ENCODE measurements at places on chromosomes 3 and 15. TPM values are rescaled to one million over a fixed set of nuclear protein-coding genes. Genes with fewer than 3 reads are reported as not detected.

DNA sequence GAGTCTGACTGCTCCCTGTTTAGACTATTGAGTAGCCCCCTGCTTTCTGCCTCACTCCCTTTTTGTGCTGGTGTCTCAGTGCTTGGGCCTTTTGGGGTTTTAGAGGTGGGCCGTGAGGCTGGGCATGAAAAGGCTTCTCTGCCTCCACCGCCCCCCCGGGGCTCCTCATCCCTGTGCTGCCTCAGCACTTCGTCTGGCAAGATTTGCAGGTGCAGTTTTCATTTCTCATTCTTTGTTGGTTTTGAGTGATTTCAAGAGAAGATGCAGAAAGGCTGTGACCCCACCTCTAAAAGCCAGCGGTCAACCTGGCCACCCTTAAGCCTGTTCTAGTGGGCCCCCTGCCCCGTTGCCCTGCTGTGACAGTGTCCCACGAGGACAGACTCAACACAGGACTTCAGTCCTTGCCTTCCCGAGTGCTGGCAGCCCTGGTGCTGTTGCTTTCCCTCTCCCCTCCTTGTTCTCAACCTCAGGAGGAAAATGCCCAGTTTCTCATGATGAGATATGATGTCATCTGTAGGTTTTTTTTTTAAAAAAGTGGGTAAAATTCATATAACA, 38.0 kb downstream of the APBA2 start:
- H3K4me3 ChIP-seq: no peak overlapping the region
- H3K4me1 ChIP-seq: no peaks in the 10 kb centered on the region
- no peaks in the 10 kb centered on the region for H3K36me3 ChIP-seq
- DNase-seq: no peak

DNA sequence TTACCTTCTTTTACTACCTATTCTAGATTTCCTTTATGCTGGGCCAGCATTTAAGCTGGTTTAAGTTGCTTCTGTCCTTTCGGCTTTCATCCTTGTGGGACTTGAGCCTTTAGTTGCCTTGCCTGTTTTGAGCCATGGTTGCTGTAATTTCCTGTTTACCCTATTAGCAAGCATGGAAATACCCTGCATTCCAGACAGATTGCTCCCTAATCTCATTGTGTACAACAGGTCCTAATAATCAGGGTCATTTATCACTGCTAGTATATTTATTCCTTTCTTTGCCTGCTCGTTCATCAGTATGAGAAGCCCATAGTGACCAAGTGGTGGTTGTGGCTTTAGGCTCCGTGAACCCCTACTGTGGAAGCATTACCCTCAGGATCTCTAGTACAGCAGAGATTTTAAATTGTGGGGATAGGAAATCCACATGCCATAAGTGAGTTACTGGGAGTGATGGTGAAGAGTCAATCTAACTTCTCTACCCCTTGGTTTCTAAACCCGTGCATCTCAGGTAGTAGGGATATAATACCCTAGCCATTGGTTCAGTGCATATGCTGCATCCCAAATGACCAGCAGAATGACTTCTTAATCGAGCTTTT, 31.9 kb downstream of the NCK1 start:
- no peak for DNase-seq
- peaks cover 34% of the 10 kb centered on the region for H3K4me1 ChIP-seq
- no peak overlapping the region for H3K4me3 ChIP-seq
- H3K27me3 ChIP-seq: no peaks in the 10 kb centered on the region

DNA sequence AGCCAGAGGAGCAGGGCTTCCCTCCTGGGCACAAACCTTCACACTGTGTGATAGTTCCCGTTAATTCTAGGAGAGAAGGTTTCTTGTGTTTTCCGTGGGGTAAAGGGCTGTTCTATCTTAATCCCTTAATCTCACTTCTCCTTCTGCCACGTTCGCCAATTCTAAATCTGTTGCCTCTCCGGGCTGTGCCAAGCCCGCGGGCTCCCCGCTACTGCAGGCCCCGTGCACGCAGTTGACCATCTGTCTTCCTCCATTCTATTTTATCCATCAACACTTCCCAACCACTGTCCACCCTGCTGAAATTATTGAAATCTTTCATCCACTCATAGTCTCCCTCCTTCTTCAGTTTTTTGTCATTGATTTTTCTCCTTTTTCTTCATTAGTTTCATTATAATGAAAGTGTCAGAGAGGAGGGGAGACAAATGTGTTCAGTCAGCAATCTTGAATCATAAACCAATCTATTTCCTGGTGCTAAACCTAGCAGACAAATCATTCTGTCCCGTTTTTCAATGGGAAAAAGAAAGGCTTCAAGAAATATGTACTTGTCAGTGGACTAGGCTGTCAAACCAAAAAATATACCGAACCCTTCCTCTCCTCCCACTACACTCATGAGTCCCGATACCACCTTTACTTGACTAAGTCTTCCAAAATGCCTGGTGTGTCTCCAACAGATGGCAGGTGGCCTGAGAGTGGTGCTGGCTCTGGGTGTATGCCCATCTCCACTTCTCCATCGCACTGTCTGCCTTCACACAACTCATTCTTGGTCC, 39.6 kb downstream of the SLCO2A1 start:
- no peak overlapping the region for H3K27ac ChIP-seq
- H3K4me1 ChIP-seq: no peaks in the 10 kb centered on the region
- peaks cover 3% of the 10 kb centered on the region for H3K27me3 ChIP-seq
- no peak for DNase-seq
- no peak overlapping the region for H3K4me3 ChIP-seq

GRCh38 chr3:194072691-194073279, 63.2 kb upstream of the HES1 start:
- H3K4me1 ChIP-seq: peaks cover 15% of the 10 kb centered on the region
- H3K36me3 ChIP-seq: no peaks in the 10 kb centered on the region
- H3K4me3 ChIP-seq: no peak overlapping the region
- no peak overlapping the region for H3K27ac ChIP-seq

DNA sequence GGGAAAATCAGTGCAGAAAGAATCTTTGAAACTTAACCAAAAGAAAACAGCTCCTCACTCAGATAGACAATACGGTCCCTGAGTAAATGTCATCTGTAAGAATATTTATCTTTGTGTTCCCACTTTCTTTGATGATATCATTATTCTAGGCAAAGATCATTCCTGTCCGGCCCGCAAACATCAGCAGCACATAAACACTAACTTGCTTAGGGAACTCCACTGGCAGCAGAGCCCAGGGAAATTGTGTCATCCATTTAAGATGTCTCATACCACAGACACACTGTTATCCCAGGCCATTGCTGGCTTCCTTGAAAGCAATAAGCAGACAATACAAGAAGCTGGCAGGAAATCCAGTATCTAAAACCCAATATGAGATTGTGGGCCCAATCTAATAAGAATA, 20.1 kb upstream of the CD96 start:
- no peak overlapping the region for H3K27ac ChIP-seq
- no peaks in the 10 kb centered on the region for H3K27me3 ChIP-seq
- H3K36me3 ChIP-seq: no peaks in the 10 kb centered on the region
- peaks cover 17% of the 10 kb centered on the region for H3K4me1 ChIP-seq
- no peak overlapping the region for H3K4me3 ChIP-seq

- no peak overlapping the region for H3K27ac ChIP-seq
- no peaks in the 10 kb centered on the region for H3K27me3 ChIP-seq
- H3K4me1 ChIP-seq: no peaks in the 10 kb centered on the region
- H3K36me3 ChIP-seq: no peaks in the 10 kb centered on the region
These were observed 327.2 kb downstream of the LRTM1 start for GRCh38 chr3:54600441-54601204.

DNA sequence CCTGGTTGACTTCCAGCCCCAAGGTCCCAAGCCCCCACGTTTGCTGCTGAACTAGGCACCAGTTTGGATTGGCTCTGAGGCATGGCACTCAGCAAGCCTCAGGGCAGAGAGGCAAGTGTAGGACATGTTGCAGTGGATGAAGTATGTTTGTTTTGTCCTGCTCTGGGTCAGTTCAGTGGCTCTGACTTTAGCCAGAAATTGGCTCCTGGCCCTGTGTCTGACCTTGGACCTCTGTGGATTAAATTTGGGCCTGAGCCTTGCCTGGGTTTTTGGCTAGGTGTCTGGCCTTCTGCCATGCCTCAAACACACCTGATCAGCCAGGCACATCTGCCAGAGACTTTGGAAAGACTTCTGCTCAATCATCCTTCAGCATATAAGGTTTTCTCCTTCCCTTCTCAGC, 3.6 kb upstream of the MRAS start:
- H3K36me3 ChIP-seq: no peaks in the 10 kb centered on the region
- no peak for DNase-seq
- H3K27ac ChIP-seq: no peak overlapping the region
- no peak overlapping the region for H3K4me3 ChIP-seq
- H3K4me1 ChIP-seq: peaks cover 9% of the 10 kb centered on the region
- H3K27me3 ChIP-seq: peaks cover 26% of the 10 kb centered on the region

DNA sequence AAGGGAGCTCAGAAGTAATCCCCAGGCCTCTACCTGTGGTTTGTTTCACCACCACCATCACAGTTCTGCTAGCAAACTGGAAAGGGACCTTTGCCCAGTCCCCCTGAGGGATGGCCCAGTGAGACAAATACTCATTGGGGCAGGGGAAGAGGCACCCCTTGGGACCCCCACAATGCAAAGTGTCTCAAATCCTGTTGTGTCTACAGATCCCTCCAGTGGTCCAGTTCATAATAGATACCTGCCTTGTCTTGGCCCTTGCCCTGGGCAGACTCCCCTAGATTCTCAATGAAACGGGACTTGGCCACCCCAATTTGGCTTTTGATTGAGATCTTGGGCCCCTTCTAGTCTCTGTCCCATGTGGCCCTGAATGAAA, 43.8 kb upstream of the RAB6B start:
- H3K27me3 ChIP-seq: no peaks in the 10 kb centered on the region
- H3K36me3 ChIP-seq: no peaks in the 10 kb centered on the region
- H3K4me1 ChIP-seq: no peaks in the 10 kb centered on the region
- no peak overlapping the region for H3K27ac ChIP-seq

The GCSAM gene
- total RNA-seq: 12.6 TPM

GRCh38 chr3:139251529-139251928, 92.3 kb upstream of the MRPS22 start:
- no peaks in the 10 kb centered on the region for H3K4me1 ChIP-seq
- no peak overlapping the region for H3K27ac ChIP-seq
- no peaks in the 10 kb centered on the region for H3K27me3 ChIP-seq

- no peaks in the 10 kb centered on the region for H3K36me3 ChIP-seq
- H3K27ac ChIP-seq: no peak overlapping the region
- no peak for DNase-seq
- H3K27me3 ChIP-seq: peaks cover 3% of the 10 kb centered on the region
These were observed 57.0 kb upstream of the PXYLP1 start for GRCh38 chr3:141174674-141175073.

The LRRC2 gene
- total RNA-seq: not detected

The DAPK2 gene
- 31.0 TPM for total RNA-seq

- H3K27ac ChIP-seq: no peak overlapping the region
- no peak overlapping the region for H3K4me3 ChIP-seq
- H3K4me1 ChIP-seq: peaks cover 4% of the 10 kb centered on the region
- DNase-seq: no peak
- H3K36me3 ChIP-seq: peaks cover 3% of the 10 kb centered on the region
- no peaks in the 10 kb centered on the region for H3K27me3 ChIP-seq
These were observed 6.0 kb downstream of the UNC45A start for GRCh38 chr15:90941038-90941437.

The SLC6A20 gene
- 0.32 TPM for total RNA-seq

DNA sequence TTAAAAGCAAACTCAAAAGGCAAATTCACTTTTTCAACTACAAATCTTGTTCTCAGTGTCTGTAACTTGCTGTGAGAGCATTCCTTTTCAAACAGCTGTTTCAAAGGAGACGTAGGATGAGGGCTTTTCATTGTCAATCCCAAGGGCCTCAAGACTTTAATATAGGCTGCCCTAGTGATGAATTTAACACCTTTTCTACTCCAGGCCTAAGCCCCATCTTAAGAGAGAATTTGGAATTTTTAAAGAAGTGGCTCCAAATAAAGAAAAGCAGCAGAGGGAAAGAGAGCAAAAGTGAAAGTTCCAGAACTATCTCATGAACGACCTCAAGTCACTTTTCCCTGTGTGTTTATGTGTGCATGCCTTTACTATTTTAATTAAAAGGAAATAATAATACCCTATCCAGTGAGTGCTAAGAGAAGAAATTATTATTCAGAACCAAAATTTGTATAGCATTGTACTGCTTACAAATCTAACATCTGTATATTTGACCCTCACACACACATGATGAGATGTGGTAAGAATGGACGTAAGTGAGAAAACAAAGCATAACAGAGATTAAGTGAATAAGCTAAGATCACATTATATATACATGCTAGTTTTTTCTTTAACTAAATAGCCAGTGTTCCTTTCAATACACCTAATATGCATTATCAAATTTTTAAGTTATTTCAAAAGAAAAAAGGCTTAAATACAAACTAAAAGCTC, 196.4 kb downstream of the VGLL3 start:
- H3K27ac ChIP-seq: no peak overlapping the region
- no peaks in the 10 kb centered on the region for H3K36me3 ChIP-seq
- no peaks in the 10 kb centered on the region for H3K4me1 ChIP-seq
- DNase-seq: no peak
- H3K27me3 ChIP-seq: no peaks in the 10 kb centered on the region

- no peak overlapping the region for H3K4me3 ChIP-seq
- no peak for DNase-seq
- peaks cover 4% of the 10 kb centered on the region for H3K27me3 ChIP-seq
- H3K36me3 ChIP-seq: no peaks in the 10 kb centered on the region
These were observed 236.2 kb downstream of the TLE3 start for GRCh38 chr15:69861331-69862171.

GRCh38 chr3:196287090-196287439, 461 bp downstream of the PCYT1A start:
- DNase-seq: no peak
- peak overlapping the region; percentile 70 for H3K27ac ChIP-seq
- H3K4me3 ChIP-seq: peak overlapping the region; percentile 90
- no peaks in the 10 kb centered on the region for H3K27me3 ChIP-seq
- H3K36me3 ChIP-seq: no peaks in the 10 kb centered on the region
- peaks cover 17% of the 10 kb centered on the region for H3K4me1 ChIP-seq

DNA sequence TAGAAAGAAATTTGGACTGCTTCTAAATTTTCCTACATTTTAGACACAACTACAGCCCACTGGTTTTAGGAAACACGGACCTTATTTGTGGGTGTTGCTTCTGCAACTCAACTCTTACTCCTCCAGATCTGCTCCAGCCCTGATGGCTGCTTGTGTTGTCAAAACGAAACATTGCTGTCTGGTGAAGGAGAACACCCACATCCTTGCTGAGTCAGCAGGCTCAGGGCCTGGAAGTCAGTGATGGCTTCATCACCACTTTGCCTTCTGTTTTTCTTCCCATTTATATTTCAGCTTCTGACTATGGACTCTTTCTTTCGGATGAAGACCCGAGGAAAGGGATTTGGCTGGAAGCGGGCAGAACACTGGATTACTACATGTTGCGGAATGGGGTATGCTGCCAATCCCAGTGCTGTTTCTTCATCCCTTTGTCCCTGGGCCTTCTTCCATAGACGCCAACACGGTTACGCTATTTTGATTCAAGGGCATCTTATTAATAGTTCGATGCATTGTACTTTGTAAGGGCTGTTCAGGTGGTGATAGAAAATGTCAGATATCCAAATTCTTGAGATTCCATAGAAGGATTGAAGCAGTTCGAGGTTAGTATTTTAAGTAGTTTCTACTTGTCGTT, 392.6 kb upstream of the TPM1 start:
- DNase-seq: no peak
- no peaks in the 10 kb centered on the region for H3K36me3 ChIP-seq
- H3K27me3 ChIP-seq: no peaks in the 10 kb centered on the region
- H3K27ac ChIP-seq: no peak overlapping the region
- no peak overlapping the region for H3K4me3 ChIP-seq

Data from B cell (primary cell).